ENCODE measurements at places on chromosomes 5 and 9.
A peak's percentile ranks its signal among the peaks of the same experiment; 100 is the strongest.

DNA sequence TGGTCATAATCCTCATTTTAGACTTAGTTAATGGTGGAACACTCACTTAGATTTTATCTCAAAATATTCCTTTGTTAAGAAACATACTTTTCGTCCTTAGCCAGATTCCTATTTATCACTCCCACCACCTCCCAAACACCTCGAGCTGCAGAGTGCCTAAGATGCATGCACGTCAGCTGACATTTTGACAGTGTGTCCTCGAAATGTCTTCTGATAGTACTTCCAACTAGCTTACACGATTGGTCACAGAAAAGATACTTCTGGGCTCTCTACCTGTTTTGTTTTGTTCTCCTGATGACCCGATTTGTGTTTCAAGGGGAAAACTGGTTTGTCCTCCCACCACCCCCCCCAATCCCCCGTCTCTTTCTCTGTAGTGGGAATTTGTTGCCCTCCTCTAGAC lies 230.1 kb downstream of the MAST4 start:
- DNase-seq, result no peak

- DNase-seq, result peak; percentile 84
Measured at GRCh38 chr9:127503947-127504886, 52.9 kb downstream of the LRSAM1 start.

GRCh38 chr9:22395687-22396141 lies 50.9 kb upstream of the DMRTA1 start:
- DNase-seq, result no peak

- no peak for DNase-seq
Measured at GRCh38 chr5:126851501-126852011, 74.6 kb downstream of the LMNB1 start.

All from colonic mucosa (tissue), 4 donors.